ENCODE measurements at places on chromosomes 4 and X.

GRCh38 chr4:13700021-13700857 lies 72.7 kb upstream of the BOD1L1 start:
- DNase-seq = no peak

DNA sequence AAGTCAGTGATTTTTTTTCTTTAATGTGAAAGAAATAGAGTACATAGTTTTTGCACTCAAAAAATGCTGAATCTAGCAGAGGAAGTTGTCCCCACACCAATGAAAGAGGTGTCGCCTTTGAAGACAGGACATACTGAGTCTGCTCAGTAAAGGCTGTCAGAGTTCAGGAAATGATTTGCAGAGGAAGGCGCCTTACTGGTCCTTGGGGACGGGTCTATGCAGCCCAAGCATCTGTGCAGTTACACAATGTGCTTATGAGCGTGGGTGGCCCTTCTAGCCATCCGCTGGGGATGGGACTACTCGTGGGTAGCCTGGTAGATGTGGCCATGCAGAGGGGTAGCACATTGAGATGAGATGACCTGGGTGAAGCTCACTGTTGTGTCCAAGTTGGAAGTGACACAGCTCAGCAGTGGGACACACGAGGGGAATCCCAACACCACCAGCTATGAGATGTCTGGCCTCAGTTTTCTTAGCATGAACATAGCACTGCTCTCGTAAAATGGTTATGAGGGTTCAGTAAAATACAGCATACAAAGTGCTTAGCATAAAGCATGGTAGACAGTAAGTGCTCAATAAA lies 116.5 kb upstream of the RBPJ start:
- no peak for DNase-seq

DNA sequence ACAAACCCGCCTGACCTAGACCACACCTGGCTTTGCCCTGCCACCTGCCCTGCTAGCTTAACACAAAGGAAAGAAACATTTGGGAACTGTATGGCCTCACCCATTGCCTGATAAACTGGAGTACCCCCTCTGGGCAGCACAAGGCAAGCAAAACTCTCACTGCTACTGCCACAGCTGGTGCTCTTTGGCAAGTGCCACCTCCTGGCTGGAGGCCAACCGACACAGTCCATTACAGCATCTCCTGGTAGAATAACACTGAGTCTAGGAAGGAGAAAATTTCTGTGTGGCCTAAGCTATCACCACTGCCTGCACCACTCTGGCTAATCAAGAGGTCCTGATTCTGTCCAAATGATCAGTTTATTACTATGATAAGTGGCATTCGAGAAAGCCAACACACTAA lies 18.9 kb upstream of the SPANXN3 start:
- peak; percentile 41 for DNase-seq

DNA sequence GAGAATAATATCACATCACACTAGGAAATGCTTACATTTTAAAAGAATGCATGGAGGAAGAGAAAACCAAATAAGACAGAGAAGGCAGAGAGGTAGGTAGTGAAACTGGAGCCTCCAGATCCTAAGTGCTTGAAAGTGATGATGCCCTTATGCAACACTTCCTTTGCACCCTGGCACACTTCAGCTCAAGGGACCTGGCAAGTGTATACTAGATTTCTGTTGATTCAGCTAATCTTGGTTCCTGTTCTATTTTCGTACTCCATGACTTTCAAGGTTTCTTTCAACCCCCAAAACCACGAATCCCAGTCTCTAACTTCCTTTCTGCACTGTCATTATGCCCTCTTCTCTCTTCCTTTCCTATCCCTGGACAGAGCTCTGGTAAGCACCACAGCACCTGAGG lies 36.9 kb upstream of the SH3KBP1 start:
- no peak for DNase-seq

DNA sequence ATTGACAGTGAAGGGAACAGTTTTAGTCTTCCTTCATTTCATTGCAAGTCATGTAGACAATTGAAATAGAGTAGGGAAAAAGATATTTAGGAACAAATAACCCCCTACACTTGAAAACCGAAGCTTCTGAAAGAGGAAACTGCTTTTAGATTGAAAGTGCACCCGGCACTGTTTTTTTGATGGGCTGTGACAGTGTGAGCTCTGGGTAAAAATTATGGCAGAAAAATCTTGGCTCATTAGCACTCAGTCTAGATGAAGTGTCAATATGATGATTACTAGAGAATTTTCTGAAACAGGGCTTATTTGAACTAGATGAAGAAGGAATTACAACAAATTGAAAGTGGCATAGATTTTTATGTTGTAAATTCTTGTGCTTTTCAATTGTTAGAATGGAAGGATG lies 1132.4 kb downstream of the RAPGEF2 start:
- no peak for DNase-seq
